Right atrium auricular region (tissue), 2 donors: ENCODE measurements at places on chromosomes 5 and 9. TPM values are rescaled to one million over a fixed set of nuclear protein-coding genes. Genes with fewer than 3 reads are reported as not detected.

The PCDHB5 gene
- total RNA-seq = 3.8 TPM

DNA sequence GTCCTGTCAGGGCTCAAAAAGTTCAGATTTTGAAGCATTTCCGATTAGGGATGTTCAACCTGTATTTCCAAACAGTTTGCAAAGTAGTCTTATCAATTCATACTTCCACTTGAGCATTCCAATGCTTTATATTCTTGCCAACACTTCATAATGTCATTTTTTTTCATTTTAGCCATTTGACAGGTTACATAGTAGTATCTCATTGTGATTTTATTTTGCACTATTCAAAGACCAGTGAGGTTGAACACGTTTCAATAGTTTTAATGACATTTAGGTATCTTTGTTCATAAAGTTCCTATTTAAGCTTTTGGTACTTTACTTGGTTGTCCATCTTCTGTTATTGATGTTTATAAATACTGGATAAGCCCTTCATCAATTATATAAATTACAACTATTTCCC, 71.4 kb downstream of the CEP120 start:
- no peak overlapping the region for H3K4me3 ChIP-seq
- no peaks in the 10 kb centered on the region for H3K36me3 ChIP-seq
- DNase-seq = no peak
- no peaks in the 10 kb centered on the region for H3K27me3 ChIP-seq

DNA sequence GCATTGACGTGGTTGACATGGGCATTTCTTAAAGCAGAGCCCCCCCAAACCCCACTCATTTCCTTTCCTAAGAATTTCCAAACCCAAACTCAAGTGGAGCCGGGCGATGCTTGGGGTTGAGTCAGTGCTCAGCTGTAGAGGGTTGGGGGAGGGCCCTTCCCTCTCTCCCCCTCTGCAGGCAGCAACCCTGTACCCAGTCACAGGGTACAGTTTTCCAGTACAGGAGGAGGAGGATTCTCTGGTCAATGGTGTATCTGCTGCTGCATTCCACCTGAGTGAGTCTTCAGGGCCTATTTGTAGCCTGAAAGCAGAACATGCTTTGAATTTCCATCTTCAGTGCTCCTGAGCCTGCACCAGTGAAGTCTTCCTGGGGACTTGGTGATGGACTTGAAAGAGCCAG, 55.8 kb downstream of the ENTREP1 start:
- H3K27me3 ChIP-seq = no peaks in the 10 kb centered on the region
- peak overlapping the region; percentile 85 for H3K27ac ChIP-seq
- no peak for DNase-seq
- H3K4me1 ChIP-seq = no peaks in the 10 kb centered on the region
- peaks cover 18% of the 10 kb centered on the region for H3K36me3 ChIP-seq

GRCh38 chr5:18507114-18507513, 872.9 kb downstream of the TAF11L14 start:
- H3K36me3 ChIP-seq = no peaks in the 10 kb centered on the region
- H3K27me3 ChIP-seq = no peaks in the 10 kb centered on the region
- no peak overlapping the region for H3K27ac ChIP-seq
- no peak overlapping the region for H3K4me3 ChIP-seq

The PCDHB8 gene
- 1.7 TPM for total RNA-seq

The ZDHHC11B gene
- total RNA-seq = 7.5 TPM

DNA sequence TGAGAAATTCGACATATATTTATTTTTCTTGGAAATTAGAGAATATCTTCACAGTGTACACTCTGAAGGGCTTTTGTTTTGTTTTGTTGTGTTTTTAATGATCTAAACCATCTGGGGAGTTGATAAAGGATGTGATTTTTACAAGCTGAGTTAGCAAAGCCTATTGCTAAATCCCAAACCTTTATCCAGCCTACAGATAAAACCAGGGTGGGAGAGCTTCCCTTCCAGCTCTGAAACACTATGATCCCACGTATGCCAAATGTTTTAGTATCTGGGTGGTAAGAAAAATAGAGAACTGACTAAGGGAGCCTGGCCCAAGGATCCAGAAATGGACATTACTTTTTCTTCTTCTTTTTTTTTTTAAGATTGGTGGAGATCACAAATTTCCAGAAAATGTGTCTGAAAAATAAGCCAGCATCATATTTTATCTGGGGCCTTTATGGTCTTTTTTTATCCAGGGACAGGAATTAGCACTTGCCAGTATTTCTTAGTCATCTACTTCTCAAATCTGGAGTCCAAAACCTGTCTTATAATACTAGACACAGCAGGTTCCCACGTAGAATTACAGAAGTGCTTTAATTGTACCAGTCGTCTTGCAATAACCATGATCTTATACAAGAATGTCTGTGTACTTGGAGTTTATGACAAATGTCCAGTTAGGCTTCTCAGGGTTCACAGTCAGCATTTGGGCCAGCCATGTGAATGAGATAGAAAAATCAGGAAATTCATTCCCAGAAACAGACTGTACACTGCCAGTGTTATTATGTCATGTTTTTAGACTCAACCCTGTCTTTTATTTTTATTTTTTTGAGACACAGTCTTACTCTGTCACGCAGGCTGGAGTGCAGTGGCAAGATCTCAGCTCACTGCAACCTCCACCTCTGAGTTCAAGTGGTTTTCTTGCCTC, 290.8 kb upstream of the MPDZ start:
- H3K4me1 ChIP-seq = no peaks in the 10 kb centered on the region
- no peak overlapping the region for H3K4me3 ChIP-seq
- H3K27me3 ChIP-seq = no peaks in the 10 kb centered on the region
- no peak for DNase-seq
